NCI-H187 treated with DMSO at 0.1 percent for 48 hours (cell line): ENCODE measurements at places on chromosomes 5 and 9.

DNA sequence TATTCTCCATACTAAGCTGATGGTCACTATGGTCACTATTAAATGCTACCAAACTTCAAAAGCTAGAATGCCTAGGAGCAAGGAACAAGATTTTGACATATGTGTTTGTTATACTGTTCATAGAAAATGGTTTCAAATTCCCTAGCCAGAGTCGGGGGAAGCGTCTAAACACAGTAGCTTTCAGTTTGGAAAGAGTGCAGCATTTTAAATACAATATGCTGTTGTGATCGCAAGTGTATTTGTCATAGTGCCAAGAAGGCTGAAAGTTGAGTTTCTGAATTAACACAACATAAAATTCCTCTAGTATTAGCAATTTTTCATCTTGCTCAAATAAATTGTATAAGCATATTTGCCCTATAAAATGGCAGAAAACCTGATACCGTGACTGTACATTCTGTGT lies 280.4 kb downstream of the ZNF608 start:
- no peak for DNase-seq

- no peak for DNase-seq
These were observed 988.2 kb upstream of the ARRDC3 start for GRCh38 chr5:92371171-92371888.

DNA sequence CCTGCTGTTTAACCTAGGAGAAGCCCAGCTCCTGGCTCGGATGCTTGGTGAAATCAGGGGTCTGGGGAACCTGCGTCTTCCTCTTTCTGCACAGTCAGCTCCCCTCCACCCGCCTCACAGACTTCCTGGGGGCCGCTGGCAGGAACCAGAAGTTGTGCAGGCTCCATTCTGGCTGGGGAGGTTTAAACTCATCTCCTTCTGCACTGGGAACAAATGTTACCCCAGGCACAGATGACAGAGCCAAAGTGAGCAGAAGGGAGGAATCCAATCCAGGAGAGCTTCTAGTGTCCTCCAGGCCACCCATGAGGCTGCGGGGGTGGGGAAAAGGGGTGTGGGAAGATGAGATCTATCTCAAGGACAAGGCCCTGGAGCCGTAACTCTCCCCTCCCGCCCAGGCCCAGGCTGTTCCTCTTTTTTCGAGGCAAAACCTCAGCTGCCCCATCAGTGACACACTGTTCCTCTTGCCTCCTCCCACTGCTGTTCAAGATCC lies 31.2 kb downstream of the KCNMB1 start:
- no peak for DNase-seq

- DNase-seq, result no peak
These were observed 175.9 kb upstream of the MAP3K1 start for GRCh38 chr5:56639476-56639875.

DNA sequence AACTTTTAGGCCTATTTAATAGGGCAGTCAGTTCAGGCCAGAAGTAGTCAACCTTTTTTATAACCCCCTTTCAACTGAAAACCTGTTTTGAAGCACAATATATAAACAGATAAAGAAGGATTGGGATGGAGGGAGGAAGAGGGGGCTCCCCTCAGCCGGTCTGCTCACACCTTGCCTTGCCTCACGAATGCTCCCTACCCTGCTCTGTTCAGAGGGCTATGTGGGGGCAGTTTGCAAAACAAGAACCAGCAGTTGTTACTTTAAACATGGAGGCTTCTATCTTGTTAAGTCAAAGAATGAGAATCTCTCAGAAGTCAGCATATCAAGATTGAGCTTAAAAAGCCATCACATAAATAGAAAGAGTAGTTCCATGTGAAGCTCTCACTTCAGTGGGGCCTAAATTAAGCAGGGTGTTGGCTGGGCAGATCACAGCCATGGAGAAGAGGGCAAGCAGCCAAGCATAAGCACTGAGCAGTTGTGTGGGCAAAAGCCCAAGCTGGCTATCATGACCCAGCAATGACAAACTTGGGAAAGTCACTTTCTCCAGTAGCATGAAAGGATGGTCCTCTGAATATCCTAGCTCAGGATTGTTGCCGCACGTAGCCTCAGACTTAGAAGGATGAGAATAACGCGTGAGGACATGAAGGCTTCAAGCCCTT lies 70.6 kb downstream of the ALDH1A1 start:
- DNase-seq, result no peak

GRCh38 chr5:135214897-135215616 lies 181.0 kb upstream of the PITX1 start:
- no peak for DNase-seq

DNA sequence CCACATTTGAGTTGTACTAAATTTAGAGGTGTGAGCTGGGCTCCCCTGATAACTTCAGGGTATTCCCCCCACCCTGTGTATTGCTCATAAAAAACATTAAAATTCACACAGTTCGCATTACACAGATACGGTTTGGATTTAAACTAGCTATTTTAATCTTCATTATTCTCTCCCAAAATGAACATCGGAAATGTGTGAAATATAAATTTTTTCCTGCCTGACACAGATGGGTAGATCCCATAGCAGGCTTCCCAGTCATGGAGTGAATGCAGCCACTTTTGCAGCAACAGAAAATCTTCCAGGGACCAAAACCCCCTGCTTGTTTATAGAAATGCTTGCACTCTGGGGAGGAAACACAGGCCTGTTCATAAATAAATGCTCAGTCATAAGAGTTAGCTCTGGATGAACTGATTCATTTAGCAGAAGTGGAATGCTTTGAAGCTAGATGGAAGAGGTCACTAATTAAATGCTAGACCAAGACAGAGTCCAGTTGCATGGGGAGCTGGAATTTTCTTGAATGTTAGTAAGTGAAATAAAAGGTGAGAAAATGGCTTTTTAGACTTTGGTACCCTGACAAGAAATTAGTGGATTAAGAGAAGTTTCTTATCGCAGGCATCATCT lies 115.6 kb downstream of the PDE8B start:
- DNase-seq, result no peak

DNA sequence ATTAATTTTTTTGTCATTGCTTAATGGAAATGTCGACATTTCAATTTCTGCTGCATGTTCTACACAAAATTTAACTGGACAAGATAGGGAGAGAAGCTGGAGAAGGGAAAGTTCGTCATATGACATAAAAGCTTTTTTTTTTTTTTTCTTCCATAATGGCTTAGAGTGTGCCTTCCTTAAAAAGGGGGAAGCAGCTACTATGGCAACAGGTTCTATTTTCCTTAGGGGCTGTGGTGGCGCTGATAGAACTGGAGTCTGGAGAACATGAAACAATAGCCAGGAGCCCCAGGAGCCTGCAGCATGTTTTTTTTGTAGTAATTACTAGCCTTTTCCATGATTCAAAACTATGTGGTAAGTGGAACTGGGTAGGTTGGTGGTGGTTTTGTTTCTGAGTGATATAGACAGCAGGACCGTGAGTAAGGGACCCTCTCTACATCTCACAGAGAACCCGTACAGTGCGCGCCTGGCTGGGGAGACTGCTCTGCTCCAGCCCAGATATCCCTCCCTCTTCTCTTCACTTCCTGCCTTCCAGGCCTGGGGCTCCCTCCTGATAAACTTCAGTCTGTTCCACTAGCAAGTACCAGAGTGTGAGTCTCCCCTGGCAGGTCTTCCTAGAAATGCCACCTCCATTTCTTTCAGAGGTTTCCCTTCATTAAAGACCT lies 301.6 kb downstream of the NR3C1 start:
- no peak for DNase-seq

GRCh38 chr5:14676320-14676719 lies 11.8 kb downstream of the OTULIN start:
- DNase-seq, result no peak

DNA sequence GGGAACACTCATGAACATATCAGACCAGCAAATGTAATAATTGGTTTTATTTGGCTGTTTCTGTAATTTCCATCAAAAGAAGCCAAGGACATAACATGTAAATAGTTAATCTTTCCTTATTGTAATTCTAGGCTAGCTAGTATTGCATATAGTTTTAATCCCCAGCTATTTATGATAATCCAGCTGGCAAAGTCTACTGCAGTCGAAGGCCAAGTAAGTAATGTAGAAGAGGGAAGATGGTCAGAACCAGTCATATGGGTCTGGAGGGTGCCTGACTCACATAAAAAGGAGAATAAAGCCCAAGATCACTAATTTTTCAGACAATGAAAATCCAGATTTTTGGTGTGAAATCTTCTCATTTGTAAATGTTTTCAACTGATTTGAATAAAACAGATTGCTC lies 106.3 kb downstream of the CCDC192 start:
- DNase-seq, result no peak

DNA sequence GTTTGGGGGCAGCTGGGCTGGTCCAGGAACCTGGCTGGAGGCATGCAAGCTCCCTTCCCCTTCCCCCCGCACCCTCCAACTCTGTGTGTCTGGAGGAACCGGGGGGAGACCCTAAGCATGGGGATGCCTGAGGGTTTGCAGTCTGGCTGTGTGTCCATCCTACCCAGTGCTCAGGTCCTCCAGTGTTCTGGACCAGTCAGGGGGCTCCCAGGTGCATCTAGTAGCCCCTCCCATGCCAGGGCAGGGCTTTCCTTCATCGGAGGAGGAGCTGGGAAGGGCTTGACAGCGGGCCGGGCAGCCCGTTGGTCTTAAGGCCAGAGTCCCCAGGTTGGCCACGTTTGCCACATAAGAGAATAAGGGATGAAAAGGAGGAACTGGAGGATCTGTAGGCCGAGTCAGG lies 62.6 kb upstream of the IGFBPL1 start:
- no peak for DNase-seq

DNA sequence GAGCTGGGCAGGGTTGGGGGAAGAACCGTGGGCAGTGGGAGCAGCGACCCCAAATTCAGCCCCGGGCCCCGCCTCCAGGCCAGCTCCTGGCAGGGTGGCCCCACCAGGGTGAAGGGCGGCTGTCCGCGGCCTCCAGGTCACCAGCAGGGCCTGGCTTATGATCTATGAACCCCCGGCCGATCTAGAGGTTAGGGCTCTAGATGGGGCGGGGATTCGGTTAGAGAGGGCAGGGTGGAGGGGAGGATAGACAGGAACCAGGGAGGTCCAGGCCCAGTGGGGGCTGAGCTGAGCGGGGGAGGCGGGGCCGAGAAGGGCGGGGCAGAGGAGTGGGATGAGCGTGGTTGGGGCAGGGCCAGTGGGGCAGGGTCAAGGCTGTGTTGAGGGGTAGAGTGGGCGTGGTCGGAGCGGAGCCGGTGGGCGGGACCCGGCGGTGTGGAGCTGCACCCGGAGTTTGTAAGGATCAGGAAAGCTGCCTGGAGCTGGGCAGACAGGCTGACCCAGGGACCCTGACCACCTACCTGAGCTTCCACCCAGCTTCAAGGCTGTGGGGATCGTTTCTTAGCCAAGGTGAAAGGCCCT lies 29.3 kb upstream of the OBP2B start:
- no peak for DNase-seq

- DNase-seq, result no peak
These were observed 7.4 kb upstream of the CDC42SE2 start for GRCh38 chr5:131256507-131256823.

- DNase-seq, result no peak
These were observed 146.2 kb downstream of the RGS3 start for GRCh38 chr9:113609562-113610318.

- no peak for DNase-seq
These were observed 35.6 kb downstream of the NFIB start for GRCh38 chr9:14278291-14278721.

GRCh38 chr5:88734191-88734640 lies 148.8 kb downstream of the MEF2C start:
- no peak for DNase-seq

- no peak for DNase-seq
These were observed 134.5 kb downstream of the DAB2IP start for GRCh38 chr9:121785673-121786542.

GRCh38 chr5:119080936-119081335 lies 10.0 kb downstream of the DMXL1 start:
- DNase-seq, result no peak

DNA sequence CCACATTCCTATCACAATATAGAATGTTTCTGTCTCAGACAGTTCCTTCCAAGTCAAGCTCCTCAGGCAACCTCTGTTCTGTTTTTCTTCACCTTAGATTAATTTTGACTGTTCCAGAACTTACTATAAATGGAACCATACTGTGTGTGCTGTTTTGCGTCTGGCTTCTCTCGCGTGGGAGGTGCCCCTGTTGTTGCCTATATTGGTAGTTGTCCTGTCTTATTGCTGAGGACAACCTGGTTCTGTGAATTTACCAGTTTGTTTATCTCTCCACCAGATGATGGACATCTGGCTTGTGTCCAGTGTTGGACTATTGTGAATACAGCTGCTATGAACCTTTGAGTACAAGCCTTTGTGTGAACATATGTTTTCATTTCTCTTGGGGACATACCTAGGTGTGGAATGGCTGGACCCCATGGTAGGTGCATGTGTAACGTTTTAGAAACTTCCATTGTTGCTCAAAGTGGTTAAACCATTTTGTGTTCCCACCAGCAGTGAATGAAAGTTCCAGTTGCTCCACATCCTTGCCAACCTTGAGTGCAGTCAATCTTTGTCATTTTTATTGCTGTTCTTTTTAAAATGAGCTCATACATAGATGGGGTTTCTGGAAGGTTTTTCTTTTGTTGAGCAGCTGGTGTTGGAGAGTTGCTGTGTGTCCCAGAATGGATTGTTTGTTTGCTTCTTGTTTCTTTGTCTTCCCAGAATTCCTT lies 18.1 kb downstream of the HMCN2 start:
- DNase-seq, result no peak

DNA sequence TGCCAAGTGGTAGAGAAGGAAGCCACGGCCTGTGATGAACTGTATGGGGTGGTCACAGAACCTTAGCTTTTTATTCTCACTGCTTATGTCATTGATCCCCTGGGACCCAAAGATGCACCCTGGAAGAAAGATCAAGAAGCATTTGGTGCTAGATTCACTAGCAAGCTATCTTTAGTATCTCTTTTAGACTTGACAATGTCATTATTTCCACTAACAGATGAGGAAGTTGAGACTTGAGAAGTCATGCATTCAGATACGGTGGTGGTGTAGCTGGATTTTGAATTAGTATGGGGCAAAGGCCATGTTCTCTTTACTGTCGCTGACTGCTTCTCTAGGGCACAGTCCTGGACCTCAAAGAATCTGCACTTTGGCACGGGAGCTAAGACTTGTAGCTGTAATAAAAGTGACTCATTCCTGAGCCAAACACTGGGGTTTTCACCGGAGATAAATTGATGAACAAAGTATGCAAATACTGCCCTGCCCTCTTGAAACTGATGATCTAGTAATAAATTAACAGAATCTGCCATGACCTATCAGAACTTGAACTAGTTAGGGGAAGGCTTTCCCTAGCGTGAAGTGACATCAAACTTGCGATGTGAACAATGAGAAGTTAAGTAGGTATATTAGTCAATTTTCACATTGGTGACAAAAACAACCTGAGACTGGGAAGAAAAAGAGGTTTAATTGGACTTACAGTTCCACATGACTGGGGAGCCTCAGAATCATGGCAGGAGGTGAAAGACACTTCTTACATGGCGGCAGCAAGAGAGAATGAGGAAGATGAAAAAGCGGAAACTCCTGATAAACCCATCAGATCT lies 5.4 kb downstream of the GDA start:
- no peak for DNase-seq

- DNase-seq, result no peak
These were observed 126.5 kb downstream of the RPS23 start for GRCh38 chr5:82151662-82152061.

- DNase-seq, result no peak
These were observed 66.1 kb downstream of the GPR21 start for GRCh38 chr9:123099548-123099947.

- DNase-seq, result no peak
These were observed 124.3 kb upstream of the RAI14 start for GRCh38 chr5:34531751-34532360.

GRCh38 chr9:116039312-116039711 lies 114.3 kb upstream of the PAPPA start:
- DNase-seq, result no peak

GRCh38 chr5:176438959-176439757 lies 9.0 kb upstream of the FAF2 start:
- DNase-seq, result no peak
